ENCODE measurements at places on chromosomes 6 and 20.

DNA sequence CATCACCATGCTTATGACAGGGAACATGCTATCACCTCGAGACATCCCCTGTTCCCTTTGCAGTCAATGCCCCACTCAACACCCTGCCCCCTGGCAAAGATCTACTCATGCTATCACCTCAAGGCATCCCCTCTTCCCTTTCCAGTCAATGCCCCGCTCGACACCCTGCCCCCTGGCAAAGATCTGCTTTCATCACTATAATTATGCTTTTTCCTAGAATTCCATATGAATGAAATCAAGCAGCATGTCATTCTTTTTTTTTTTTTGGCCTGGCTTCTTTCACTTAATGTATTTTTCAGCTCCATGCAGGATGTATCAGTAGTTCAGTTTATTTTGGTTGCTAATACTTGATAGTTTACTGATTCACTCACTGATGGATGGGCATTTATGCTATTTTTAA is 554.9 kb downstream of the CDH26 start:
- no peak for DNase-seq

- no peak for DNase-seq
These were observed 175.8 kb upstream of the LRFN2 start for GRCh38 chr6:40762981-40763380.

DNA sequence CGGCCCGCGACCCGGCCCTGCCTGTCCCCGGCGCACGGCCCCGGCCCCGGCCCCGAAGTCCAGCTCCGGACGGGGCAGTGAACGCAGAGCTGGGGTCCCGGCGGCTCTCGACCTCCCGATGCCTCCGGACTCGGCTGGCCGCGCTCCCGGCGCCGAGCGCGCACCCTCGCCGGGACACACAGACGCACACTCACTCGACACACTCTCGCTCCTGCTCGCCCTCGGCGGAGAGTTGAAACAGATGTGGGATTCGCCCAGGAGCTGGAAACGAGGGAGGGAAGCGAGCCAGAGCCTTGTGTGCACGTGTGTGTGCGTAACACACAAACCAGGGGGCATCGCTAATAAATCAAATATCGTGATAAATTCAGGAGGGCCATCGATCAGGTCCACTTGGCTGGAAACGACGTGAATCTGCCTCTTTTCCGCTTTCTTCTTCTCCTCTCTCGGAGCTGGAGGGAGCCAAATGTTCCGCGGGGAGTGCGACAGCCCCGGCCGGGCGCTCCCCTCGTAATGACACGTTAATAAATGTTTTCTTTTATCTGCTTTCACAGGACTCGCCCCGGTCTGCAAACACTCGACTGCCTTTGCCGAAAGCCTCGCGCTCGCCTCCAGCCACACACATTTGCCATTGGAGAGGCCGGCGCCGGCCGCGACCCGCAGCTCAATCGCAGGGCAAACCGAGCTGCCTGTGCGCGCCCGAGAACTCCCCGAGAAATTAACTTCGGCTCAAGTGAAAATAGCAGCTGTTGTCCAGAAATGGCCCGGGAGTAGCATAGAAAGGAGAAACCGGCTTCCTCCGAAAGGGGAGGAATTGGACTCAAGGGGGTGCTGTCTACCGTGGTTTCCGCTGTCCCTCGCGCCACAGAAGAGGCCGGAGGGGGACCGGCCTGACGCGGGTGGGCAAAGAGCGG is 828 bp upstream of the SULF2 start:
- peak; percentile 87 for DNase-seq

GRCh38 chr6:47032974-47033765 is 9.0 kb downstream of the ADGRF1 start:
- DNase-seq, result no peak

- peak; percentile 62 for DNase-seq
These were observed 28.4 kb downstream of the TFEB start for GRCh38 chr6:41706876-41707564.

GRCh38 chr20:53402233-53403005 is 191.2 kb downstream of the ZNF217 start:
- DNase-seq, result no peak

- no peak for DNase-seq
These were observed 74.4 kb downstream of the YTHDF1 start for GRCh38 chr20:63141531-63141930.

- DNase-seq, result peak; percentile 23
These were observed at the start of gene HLA-DQB1 for GRCh38 chr6:32666420-32667300. Gene HLA-DQB1, minus strand, starts transcription at chr6:32666657. Its CDS starts 50 bp downstream, at chr6:32666607.

DNA sequence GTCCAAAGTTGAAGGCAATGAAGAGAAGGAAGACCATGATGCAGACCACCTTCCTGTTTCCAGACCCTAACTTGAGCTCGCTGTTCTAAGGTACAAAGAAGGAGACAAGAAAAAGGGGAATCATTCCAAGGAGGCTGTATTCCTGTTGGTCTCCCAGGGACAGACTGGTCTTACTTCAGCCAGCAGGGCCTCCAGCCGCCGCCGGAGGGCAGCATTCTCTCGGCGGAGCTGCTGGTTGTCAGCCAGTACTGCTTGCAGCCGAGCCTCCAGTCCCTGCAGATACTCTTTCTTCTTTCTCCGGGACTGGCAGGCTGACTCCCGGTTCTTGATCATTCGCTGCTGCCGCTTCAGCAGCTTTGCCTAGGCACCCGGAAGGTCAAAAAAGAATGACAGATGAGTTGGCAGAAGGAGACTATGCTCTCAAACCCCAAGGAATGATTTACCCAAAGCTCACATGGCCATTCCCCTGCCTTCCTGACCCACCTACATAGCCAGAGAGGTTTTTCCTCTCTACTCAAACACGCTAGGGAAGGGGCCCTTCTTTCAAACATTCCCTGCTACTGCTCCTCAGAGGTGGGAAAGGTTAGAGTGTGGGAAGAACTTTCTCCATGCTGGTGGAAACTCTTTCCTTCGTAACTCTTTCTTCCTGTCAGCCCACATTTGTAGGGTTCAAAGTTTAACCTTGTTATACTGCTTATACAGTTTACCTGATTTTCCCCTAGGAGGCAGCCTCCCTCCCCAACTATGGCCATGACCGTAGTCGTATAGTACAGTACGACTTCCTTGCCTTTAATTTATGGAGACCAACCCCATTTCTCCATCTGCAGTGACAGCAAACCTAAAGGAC is 9.0 kb downstream of the ATF6B start:
- peak; percentile 92 for DNase-seq

DNA sequence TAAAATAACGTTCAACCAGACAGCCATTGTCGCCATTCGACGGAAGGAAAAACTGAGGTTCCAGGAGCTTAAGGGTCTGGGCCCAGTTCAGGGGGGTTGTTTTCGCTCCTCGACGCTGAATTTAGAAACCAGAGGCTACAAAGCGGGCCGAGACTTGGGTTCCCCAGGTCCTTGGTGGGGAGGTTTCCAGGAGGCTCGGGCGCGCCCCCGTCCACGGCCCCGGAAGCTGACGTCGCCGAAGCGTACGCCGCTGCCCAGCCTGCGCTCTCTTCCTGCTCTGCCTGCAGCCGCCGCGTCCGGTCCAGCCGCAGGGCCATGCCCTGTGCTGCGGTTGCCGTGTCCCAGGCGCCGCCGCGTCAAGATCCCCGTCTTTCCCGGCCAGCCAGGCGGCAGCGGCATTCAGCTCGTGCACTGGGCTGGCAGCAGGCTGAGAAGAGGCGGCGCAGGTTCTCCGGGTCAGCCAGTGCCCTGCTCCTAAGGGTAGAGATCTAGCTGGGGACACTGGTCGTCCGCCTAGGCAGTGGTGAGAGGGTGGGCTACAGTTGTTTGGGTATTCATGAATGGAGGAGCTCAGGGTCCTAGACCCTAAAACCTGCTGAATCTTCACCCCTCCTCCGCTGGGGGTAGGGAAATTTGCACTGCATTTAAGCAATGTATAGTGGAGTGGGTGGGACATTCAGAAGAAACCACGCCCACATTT is 901 bp upstream of the TRIM26 start:
- DNase-seq, result peak; percentile 74

DNA sequence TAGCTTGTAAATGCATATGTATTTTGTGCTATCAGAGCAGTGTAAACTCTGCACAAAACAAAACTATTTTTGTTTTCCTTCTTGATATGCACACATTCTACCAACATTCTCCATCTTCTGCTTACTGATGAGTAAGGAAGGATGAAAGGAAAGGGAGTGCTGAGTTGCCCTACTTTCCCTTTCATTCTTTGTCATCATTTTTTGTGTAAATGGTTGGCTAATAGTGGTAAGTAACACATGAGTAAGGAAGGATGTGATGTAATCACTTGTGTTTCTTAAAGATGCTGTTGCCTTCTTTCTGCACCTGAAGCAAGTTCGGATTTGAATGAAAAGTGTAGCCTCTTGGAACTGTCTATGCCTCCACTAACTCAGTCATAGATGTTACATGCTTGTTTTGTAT is 4.6 kb upstream of the REV3L start:
- peak; percentile 81 for DNase-seq

GRCh38 chr6:157056275-157056674 is 267.0 kb downstream of the TMEM242 start:
- DNase-seq, result no peak

DNA sequence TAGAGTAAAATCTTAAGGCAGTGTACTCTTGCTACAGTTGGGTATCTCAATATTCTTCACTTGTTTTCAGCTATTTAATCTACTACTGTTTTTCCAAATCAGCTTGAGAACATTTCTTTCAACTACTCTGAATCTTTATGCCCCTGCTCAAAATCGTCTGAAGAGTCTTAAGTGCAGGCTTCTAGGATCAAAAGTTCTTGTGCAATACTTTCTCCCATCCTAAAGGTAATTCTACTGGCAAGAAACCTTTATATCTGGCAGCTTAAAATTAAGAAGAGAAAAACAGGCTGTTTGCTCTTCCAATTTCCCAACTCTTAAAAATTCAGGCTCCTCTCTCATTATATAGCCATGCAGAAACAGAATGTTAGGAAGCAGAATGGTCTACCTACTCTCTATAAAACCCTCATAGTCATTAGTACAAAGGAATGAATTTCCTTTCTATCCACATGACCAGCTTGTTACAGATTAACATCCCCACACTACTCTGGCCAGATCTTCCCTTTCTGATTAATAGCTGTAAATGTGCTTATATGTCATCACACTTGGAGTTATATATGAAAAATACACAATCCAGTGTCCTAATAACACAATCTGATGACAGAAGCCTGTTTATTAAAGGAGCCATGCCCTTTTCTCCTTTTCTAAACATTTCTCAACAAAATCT is 122.2 kb upstream of the FAM184A start:
- no peak for DNase-seq

DNA sequence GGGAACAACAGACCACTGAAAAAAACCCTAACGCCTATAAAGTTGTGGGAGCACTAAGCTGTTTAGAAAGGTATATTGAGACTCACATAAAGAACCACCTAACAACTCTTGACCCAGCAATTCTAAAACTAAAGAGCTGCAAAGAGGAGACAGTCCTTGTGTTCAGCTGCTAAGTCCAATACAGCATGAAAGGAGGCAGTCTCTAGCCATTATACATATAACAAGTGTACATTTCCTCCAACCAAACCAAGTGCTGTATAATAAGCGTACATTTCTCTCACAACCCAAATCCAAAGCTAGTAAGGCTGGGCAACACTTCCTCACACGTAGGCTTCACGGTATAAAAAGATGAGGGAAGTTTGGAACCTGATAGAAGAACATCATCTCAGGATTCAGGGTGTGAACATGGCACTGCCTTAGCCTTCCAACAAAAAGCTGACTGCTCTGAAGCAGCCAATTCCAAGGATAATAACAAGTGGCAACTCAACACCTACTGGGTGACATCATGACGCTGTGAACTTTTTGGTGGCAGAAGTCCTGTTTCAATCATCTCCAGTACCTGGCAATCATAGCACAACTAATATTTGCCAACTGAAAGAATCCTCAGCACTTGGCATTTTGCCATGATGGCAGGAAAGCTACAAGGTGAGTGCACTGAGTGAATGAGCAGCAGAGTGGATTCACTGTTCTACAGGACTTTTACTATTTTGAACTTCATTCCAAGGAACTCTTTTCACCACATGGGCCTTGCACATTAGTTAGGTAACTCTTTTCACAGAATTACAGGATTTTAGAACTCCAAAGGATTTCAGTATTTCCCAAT is 16.6 kb downstream of the TBC1D20 start:
- no peak for DNase-seq
